Body of pancreas (tissue), 4 donors: ENCODE measurements at places on chromosomes 13 and 19. TPM values are rescaled to one million over a fixed set of nuclear protein-coding genes. Genes with fewer than 3 reads are reported as not detected.

DNA sequence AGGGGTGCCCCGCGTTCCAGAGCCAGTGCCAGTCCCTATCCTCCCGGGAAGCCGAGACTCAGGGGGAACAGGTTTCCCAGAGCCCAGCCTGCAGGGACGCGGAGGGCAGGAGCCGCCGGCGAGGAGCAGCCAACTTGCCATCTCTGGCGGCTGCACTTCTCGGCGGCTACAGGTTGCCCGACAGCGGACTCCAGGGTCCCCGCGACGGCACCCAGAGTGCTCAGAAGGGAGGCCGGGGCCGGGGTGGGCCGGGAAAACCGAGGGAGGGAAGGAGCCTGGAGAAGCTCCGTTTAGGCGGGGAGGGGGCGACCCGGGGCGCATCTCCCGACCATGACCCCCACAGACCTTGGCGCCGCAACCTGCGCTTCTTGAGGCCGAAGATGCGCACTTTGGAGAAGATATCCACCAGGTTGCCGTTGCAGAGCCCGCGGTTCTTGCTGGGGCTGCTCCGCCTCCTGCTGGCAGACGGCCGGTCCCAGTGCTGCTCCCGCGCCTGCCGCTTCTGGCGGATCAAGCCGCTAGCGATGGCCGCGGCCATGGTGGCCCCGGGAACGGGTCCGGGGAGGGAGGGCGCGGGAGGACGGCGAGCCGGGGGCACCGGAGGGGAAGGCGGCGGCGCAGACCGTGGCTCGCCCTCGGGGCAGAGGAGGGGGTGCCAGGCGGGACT is 463.8 kb downstream of the ITGBL1 start:
- DNase-seq: peak; percentile 42

DNA sequence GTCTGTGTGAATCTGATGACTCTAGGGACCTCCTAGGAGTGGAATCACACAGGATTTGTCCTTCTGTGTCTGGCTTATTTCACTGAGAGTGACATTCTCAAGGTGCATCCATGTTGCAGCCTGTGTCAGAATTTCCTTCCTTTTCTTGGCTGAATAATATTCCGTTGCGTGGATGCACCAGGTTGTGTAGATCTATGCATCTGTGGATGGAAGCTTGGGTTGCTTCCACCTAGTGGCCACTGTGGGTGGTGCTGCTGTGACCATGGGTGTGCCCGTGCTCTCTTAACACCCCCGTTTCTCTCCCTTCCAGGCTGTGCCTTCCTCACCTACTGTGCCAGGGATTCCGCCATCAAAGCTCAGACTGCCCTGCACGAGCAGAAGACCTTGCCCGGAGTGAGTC is 26.2 kb downstream of the CELF5 start:
- peak; percentile 7 for DNase-seq

GRCh38 chr13:30477346-30478195 is 11.8 kb upstream of the HMGB1 start:
- DNase-seq: no peak

GRCh38 chr13:30466358-30466714 is 600 bp upstream of the HMGB1 start:
- DNase-seq: no peak

DNA sequence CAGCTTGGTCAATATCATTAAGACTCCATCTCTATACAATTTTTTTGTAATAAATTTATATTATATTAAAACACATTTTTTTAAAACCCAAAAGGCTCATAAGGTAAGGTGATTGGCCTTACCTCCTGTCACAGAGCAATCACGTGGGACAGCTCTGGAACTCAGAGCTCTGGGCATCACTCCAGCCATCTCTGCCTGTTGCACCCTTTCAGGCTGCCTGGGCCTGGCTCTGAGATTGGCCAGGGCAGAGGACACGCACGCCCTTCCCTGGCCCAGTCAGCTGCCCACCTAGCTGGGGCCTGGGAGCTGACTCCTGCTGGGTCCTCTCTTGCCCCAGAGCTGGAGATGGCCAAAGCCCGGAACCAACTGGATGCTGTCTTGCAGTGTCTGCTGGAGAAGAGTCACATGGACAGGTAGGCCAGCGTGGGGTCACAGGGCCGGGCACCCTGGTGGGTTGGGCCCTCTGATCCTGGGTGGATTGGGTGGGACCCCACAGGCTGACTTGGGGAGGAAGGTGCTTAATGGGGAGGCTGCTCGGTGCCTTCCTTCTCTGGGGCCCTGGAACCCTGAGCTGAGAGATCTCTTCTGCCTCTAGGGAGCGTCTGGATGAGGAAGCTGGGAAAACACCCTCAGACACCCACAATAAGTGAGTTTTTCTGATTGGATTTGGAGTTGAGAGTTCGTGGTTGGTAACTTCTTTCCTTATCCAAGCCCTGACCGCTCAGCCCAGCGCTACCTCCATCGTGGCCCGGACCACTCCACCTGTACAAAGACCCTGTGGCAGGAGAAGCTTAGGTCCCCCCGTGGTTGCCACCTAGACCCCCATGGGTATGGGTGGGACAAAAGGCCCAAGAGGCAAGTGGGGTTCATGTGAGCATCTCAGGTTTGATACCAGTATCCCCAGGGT is 3.7 kb downstream of the LIN37 start:
- no peak for DNase-seq

DNA sequence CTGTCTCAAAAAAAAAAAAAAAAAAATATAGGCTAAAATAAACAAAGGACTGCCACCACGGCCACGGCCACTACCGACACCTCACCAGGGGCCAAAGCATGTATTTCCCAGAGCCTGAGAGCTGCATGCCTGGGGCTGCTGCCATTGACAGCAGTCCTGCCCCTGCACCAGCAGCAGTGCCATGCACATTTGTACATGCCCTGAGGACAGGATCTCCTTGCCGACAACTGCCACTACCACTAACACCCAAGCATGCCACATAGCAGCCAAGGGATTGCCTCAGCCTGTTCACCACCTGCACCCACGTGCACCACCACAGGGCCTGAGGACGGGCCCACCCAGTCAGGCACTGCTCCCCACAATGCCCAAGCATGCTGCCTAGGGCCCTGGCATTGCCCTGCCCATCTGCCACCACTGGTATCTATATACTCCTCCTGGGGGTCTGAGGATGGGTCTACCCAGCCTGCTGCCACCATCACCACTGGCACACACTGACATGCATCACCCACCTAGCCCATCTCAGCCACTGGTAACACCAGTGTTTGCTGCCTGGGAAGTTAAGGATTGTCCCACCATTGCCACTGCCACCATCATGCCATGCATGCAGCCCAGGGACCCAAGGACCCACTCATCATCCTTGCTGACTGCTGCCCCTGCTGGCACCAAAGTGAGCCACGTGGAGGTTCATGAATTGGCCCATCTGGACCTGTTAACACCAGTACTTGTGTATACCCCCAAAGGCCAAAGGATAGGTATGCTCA is 10.6 kb upstream of the NUP62 start:
- no peak for DNase-seq

DNA sequence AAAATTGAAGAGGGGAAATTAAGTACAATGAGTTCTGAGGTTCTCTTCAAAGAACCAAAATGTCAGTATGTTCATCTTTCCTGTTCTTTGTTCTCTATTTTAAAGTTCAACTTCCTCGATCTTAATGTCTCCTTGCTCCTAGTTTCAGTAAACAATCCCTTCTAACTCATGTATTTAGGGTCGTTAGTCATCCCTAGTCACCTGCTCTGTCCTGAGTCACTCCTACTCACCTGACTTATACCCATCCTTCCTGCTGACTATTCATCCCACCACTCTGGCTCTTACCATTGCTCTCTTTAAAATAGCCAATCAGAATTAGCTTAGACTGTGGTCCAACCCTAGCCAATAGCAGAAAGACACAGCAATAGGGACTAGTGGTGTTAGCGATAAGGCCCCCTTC is 24.3 kb downstream of the ZNF90 start:
- no peak for DNase-seq

DNA sequence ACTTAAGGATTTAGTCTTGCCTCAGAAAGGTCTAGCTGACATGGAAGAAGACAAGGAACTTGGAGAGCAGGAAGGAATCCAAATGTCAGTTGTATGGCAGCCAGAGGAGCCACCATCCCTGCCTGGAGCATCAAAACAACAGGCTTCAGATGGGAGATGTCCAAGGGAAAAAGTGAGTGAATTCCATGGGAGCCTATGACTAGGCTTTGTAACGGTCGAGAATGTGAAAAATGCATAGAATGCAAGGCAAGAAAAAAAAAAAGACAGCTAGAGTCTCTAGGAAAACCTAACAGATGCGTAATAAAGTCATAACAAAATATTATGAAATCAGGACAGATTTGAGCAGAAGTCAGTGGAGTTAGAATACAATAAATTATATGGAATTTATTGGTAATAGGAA is 183.7 kb upstream of the LSM14A start:
- DNase-seq: no peak

DNA sequence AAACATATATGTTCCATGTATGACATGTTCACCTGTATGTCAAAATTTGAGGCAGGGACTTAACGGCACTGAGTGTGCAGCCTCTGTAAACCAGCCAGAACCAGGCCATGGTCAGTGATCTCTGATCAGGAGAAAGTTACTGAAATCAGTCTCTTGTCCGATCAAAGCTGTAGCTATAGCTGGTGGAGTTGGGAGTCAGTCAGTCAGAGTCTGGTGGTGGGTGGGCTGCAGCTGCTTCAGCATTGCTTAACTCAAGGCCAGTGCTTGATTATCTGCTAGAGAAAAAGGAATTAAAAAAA is 78.3 kb downstream of the ANKRD10 start:
- DNase-seq: no peak

DNA sequence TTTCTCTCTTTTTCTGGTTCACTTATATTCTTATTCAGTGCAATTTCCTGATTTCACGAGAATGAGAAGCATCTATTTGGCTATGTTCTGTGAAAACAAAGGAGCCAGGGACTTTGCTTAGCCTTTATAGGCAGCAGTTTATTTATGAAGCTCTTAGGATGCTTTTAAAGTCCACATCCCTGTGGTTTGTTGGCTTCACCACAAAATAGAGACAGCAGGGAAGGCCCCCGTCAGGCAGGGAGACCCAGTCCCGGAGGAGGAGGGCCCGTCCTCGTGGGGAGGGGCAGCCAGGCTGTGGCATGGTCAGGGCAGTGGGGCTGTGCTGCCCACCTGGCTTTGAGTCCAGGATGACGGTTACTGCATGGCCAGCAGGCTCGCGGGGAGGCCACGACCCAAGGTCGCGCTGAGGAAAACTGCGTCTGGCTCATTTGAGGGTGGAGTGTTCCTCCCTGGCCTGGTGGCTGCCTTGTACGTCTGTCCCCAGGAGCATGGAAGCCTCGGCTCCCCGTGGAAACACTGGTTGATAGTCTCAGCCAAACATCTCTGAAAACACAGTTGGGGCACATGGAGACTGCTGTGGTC is 92.7 kb downstream of the ATP11A start:
- no peak for DNase-seq

GRCh38 chr13:94696171-94696570 is 16.2 kb downstream of the SOX21 start:
- DNase-seq: no peak

Gene KCNN1
- not detected for total RNA-seq

Gene ZMYM5
- total RNA-seq: 10.6 TPM

Gene NPAS1
- not detected for total RNA-seq

Gene VSIG10L
- 1.3 TPM for total RNA-seq

Gene WDR62
- total RNA-seq: 0.33 TPM
